ENCODE measurements at places on chromosomes 1 and 21.
A peak's percentile ranks its signal among the peaks of the same experiment; 100 is the strongest.

- H3K27me3 ChIP-seq: peaks cover 96% of the 10 kb centered on the region
- H3K36me3 ChIP-seq: no peaks in the 10 kb centered on the region
- peak; percentile 56 for DNase-seq
Measured at GRCh38 chr1:110068646-110069403, 1.6 kb downstream of the ALX3 start.

DNA sequence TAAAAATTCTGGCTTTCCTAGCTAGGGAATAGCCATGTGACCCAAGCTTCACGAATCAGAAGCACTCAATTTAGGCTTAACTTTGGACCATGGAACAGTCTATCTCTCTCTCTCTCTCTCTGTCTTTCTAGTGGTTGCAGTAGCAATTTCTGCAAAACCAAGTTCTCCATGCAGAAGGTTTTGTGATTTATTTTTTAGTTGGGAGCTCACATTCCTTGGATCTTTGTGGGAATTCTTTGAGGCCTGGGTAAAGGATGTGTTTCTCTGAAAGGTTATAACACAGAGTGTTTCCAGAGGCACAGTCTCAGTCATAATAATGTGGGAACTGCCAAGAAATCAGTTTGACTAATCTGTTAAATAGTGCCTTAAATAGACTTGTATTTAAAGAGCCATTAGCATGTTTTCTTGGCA is 112.3 kb upstream of the COL11A1 start:
- no peak overlapping the region for H3K4me3 ChIP-seq
- DNase-seq: no peak
- no peaks in the 10 kb centered on the region for H3K36me3 ChIP-seq
- H3K27ac ChIP-seq: peak overlapping the region; percentile 90
- H3K27me3 ChIP-seq: peaks cover 2% of the 10 kb centered on the region
- peaks cover 6% of the 10 kb centered on the region for H3K4me1 ChIP-seq

DNA sequence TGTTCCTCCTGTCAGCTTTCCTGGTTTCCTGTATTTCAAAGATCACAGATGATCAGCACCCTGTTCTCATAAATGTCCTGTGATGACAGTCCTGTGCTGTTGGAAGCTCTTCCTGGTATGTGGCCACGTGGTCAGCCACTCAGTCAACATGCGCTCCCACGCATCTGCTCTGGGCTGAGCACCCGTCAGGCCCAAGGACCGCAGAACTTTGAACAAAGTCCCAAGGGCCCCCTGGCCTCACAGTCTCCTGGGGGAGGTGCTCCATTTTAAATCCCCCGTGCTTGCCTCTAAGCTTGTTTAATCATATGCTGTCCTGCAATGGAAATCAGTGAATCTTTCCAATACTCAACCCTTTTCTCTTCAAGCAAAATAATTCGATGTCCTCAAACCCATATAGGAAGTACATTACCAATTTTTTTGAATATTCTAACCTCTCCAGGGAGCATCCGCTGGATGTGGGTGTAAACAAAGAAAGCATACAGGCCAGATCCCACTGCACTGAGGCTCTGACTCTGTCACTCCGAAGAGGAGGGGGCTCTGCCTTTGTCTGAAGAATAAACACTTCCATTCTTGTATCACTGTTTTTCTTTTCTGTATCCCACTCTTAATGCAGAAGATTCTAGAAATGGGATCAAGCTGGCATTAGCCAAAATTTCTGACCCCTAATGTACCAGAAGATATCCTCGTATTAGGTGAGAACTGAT is 250.3 kb downstream of the SDCCAG8 start:
- no peak for DNase-seq
- H3K4me1 ChIP-seq: peaks cover 21% of the 10 kb centered on the region
- no peak overlapping the region for H3K4me3 ChIP-seq
- H3K27ac ChIP-seq: no peak overlapping the region
- H3K36me3 ChIP-seq: peaks cover 45% of the 10 kb centered on the region
- no peaks in the 10 kb centered on the region for H3K27me3 ChIP-seq

- H3K36me3 ChIP-seq: peaks cover 3% of the 10 kb centered on the region
- H3K4me1 ChIP-seq: peaks cover 6% of the 10 kb centered on the region
- no peak for DNase-seq
- no peak overlapping the region for H3K27ac ChIP-seq
- no peak overlapping the region for H3K4me3 ChIP-seq
- no peaks in the 10 kb centered on the region for H3K27me3 ChIP-seq
Measured at GRCh38 chr1:67110352-67110751, 24.4 kb downstream of the C1orf141 start.

DNA sequence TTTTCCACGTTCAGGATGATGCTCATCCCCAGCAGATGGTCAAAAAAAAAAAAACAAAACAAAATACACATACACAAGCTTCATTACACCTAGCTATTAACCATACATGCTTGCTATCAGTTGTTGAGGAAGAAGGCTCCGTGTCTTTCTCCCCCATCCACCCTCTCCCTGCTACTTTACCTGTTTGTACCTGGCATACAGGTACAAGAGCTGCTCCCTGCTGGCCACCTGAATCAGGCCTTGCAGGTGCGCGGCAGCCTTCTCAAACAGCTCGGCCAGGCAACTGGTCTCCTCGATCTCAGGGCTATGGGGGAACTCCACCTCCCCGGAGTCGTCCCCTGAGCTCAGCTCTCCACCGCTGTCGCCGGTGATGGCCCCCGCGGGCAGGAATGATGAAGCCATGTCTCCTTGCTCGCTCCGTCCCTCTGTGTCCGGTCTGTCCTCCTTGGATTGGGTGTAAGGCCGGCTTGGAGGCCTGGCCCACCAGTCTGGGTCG is 464 bp downstream of the ACBD6 start:
- peaks cover 32% of the 10 kb centered on the region for H3K4me1 ChIP-seq
- H3K36me3 ChIP-seq: peaks cover 14% of the 10 kb centered on the region
- no peaks in the 10 kb centered on the region for H3K27me3 ChIP-seq
- peak overlapping the region; percentile 98 for H3K4me3 ChIP-seq

- H3K36me3 ChIP-seq: no peaks in the 10 kb centered on the region
- DNase-seq: no peak
- H3K27ac ChIP-seq: no peak overlapping the region
- H3K4me1 ChIP-seq: peaks cover under 1% of the 10 kb centered on the region
- H3K27me3 ChIP-seq: no peaks in the 10 kb centered on the region
Measured at GRCh38 chr1:79633456-79633855, 626.9 kb upstream of the ADGRL4 start.

- H3K4me1 ChIP-seq: peaks cover 82% of the 10 kb centered on the region
- H3K27me3 ChIP-seq: peaks cover 4% of the 10 kb centered on the region
- no peak overlapping the region for H3K27ac ChIP-seq
- H3K36me3 ChIP-seq: no peaks in the 10 kb centered on the region
- no peak for DNase-seq
Measured at GRCh38 chr1:203322500-203323179, 17.3 kb downstream of the BTG2 start.

GRCh38 chr21:38987633-38988508 is 182.1 kb downstream of the ETS2 start:
- peak overlapping the region; percentile 15 for H3K27ac ChIP-seq
- peaks cover 9% of the 10 kb centered on the region for H3K27me3 ChIP-seq
- H3K4me1 ChIP-seq: peaks cover 95% of the 10 kb centered on the region
- H3K4me3 ChIP-seq: peak overlapping the region; percentile 43
- H3K36me3 ChIP-seq: no peaks in the 10 kb centered on the region

DNA sequence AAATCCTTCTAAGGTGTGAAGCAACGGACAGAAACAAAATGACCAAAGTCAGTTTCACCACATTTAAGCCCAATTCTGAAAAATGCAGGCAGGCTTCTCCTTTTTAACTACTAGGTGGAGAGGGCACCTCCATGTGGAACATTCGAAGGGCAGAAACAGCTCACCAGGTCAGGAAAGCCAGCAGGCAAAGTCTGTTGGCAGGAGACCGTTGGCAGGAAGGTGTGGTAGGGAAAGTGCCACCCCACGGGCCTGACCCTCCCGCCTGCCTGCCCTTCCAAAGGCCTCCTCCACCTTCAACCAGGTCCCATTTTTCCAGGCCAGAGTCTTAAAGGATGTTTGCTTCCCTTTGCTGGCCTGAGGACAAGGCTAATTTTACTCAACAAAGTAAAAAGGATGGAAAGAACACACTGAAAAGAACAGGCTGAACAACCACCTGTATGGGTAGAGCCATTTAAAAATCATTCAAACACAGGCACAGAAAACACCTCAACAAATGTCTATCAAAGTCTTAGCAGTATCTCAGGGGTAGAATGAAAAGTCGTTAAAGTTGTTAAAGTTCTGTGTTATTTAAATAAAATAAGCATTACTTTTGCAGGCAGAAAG is 26.4 kb downstream of the CAPZB start:
- peaks cover 71% of the 10 kb centered on the region for H3K4me1 ChIP-seq
- no peak overlapping the region for H3K4me3 ChIP-seq
- H3K27ac ChIP-seq: peak overlapping the region; percentile 70
- no peaks in the 10 kb centered on the region for H3K27me3 ChIP-seq
- DNase-seq: no peak

DNA sequence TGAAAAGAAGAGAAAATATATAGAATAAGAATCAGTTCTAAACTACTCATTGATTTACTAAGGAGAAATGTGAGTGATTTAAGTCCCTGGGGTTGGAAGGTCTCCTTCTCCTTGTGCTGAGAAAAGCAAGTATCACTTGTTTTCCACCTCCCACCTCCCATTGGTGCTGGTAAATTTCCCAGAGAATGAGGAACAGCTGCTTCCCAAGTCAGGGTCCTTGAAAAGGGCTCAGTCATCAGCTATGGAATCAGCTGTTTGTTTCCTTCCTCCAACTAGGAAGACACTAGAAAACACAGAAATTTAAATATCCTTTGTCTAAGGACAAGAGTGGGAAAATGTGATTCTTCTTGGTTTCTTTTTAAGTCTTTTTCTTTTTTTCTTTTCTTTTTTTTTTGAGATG is 131.3 kb upstream of the C1orf21 start:
- no peak overlapping the region for H3K27ac ChIP-seq
- H3K4me1 ChIP-seq: peaks cover 10% of the 10 kb centered on the region
- DNase-seq: no peak
- H3K36me3 ChIP-seq: no peaks in the 10 kb centered on the region
- H3K27me3 ChIP-seq: peaks cover 7% of the 10 kb centered on the region

DNA sequence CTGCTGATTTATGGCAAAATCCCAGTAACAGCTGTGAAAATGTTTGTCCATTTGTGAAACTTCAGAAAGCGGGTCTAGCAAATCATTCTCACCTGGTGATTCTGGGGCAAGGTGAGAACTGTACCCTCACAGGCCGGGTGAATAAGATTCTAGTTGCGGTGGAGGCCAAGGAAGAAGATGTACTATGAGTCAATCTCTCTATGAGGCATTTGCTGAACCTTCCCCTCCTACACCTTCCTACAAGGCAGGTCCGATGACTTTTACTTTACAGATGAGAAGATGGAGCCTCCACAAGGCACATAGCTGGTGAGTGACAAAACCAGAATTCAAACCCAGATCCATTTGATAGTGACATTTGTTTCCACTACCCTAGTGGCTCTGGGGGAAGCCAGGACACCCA is 72.7 kb downstream of the BACH1 start:
- H3K27me3 ChIP-seq: no peaks in the 10 kb centered on the region
- no peak overlapping the region for H3K27ac ChIP-seq
- no peak for DNase-seq
- no peak overlapping the region for H3K4me3 ChIP-seq
- peaks cover 27% of the 10 kb centered on the region for H3K36me3 ChIP-seq

DNA sequence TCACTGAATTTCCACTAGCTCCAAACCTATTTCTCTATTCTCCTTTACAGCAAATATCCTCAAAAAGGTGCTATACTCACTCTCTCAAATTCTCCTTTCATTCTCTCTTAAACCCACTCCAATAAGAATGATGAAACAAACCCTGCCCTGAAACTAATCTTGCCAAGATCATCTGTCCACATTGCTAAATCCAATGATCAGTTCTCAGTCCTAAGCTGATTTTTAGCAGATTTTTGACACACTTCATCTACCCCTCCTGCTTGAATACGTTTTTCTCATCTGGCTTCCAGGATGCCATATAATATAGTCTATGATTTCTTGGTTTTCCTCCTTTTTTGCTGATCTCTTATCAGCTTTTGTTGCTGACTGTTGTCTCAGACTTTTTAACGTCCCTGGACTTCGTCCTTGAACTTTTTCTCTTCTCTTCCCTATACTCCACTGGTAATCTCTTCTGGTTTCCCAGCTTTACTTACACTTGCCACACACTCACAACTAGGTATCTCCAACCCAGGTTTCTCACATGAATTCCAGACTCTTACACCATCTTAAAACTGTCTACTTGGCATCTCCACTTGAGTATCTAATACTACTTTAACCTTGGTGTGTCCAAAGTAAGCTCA is 35.3 kb downstream of the RERE start:
- H3K4me3 ChIP-seq: no peak overlapping the region
- H3K36me3 ChIP-seq: peaks cover 42% of the 10 kb centered on the region
- peaks cover 18% of the 10 kb centered on the region for H3K4me1 ChIP-seq

- no peaks in the 10 kb centered on the region for H3K36me3 ChIP-seq
- H3K27me3 ChIP-seq: peaks cover 3% of the 10 kb centered on the region
- H3K4me3 ChIP-seq: no peak overlapping the region
- H3K4me1 ChIP-seq: no peaks in the 10 kb centered on the region
Measured at GRCh38 chr1:7865978-7866377, 13.1 kb upstream of the UTS2 start.

GRCh38 chr21:14875704-14876523 is 188.9 kb downstream of the NRIP1 start:
- H3K36me3 ChIP-seq: peaks cover 21% of the 10 kb centered on the region
- H3K27me3 ChIP-seq: no peaks in the 10 kb centered on the region

- H3K4me3 ChIP-seq: no peak overlapping the region
- no peaks in the 10 kb centered on the region for H3K36me3 ChIP-seq
- peaks cover 4% of the 10 kb centered on the region for H3K4me1 ChIP-seq
- DNase-seq: no peak
- no peaks in the 10 kb centered on the region for H3K27me3 ChIP-seq
- H3K27ac ChIP-seq: no peak overlapping the region
Measured at GRCh38 chr1:226980122-226980560, 40.0 kb downstream of the COQ8A start.

DNA sequence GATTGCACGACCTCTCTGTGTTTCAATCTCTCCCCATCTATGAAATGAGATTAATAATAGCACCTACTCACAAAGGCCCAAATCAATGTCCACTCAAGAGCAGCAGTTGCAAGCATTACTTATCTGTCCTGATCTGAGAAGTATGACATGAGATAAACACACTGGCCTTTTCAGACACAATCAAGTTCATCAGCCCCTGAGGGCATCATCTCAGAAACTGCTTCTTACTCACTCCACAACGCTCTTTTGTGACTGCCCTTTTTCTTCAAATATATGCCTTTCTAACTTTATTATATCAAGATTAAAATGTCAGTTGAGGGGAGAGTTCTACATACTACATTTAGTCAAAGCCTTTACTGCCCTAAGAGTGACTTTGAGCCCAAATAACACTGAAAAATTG is 371.9 kb upstream of the SPAG17 start:
- H3K27me3 ChIP-seq: peaks cover 3% of the 10 kb centered on the region
- peaks cover 31% of the 10 kb centered on the region for H3K4me1 ChIP-seq
- H3K36me3 ChIP-seq: no peaks in the 10 kb centered on the region
- H3K4me3 ChIP-seq: no peak overlapping the region
